ENCODE measurements at places on chromosomes 1 and 21.

GRCh38 chr1:164759144-164759920 is 200.3 kb downstream of the PBX1 start:
- DNase-seq = peak; percentile 25

DNA sequence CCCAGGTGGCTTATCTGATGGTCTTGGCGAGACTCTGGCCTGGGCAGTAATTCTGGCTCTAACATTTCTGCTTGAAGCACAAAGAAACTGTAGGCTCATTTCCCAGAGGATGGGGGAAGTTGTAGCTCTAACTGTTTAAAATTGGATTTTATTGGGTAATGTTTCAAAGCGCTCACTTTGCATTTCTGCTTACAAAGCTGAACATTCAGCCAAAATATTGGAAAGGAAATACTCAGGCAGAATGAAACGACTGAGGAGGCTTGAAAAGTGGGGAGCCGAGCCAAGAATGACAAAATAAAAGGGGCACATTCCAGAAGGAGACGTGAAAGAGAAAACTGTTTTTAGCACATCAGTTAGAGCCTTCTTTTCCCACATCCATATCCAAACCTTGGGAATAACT is 202.6 kb downstream of the GRIK1 start:
- DNase-seq = no peak

DNA sequence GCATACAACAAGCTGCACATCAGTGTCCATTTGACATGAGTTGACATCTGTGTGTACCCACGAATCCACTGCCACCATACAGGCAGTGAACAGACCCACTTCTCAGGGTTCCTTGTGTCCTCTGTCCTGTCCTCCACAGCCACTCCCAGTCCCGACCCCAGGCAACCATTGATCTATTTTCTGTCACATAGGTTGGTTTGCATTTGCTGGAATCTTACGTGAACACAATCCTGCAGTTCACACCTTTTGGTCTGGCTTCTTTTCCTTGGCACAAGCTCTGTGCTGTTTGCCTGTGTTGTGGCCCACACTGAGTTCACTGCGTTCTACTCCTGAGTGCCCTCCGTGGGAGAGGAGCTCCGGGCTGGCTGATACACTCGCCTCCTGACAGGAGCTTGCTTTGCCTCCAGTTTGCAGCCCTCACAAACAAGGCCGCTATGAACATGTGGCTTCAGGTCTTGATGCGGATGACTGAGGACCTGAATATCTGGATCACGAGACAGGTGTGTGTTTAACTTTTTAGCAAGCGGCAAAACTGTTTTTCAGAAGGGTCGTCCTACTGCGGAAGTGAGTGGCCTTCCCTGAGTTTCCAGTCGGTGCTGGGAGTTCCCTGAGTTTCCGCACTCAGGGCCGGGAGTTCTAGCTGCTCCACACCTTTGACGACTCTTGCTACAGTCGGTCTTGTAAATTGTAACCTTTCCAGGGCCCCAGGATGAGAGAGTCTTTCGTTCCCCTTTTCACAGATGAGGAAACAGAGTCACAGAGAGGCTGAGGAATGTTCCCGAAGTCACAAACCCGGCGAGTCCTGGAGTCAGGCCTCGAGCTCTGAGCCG is 13.0 kb upstream of the COL18A1 start:
- DNase-seq = no peak

DNA sequence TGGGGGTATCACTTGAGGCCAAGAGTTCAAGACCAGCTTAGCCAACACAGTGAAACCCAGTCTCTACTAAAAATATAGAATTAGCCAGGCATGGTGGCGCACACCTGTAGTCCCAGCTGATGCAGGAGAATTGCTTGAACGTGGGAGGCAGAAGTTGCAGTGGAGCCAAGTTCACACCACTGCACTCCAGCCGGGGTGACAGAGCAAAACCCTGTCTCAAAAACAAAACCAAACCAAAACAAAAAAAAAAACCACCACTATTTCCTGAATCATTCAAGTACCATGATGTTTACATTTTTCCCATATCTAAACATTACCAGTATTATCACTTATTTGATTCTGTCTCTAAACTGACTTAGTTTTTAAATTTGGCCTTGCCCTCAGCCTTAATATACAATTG is 29.5 kb downstream of the TUT4 start:
- DNase-seq = no peak

GRCh38 chr1:55504306-55504731 is 289.2 kb upstream of the USP24 start:
- no peak for DNase-seq

- no peak for DNase-seq
Measured at GRCh38 chr1:160910170-160910750, 25.3 kb upstream of the ITLN1 start.

- no peak for DNase-seq
Measured at GRCh38 chr1:54986533-54986932, 6.1 kb downstream of the TMEM61 start.

DNA sequence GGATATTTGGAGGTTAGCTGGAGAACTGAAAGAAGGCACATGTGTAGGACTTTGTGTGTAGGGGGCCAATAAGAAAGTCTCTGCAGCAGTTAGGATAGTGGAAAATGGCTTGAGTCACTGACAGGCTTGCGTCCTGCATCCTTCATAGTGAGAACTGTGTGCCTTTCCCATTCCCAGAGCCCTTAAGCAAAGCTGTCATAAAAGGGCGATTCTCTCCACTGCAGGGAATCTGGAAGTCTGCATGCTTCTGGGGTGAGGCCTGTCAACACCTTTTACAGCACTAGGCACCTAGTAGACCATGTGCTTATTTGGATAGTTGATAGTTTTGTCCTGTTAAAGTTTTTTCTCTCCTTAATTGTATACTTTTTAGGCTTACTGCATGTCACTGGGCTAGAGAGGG is 39.4 kb upstream of the MACF1 start:
- no peak for DNase-seq

GRCh38 chr1:48807554-48808260 is 31.0 kb upstream of the BEND5 start:
- no peak for DNase-seq

GRCh38 chr1:230806552-230806951 is 59.4 kb downstream of the CAPN9 start:
- DNase-seq = no peak

DNA sequence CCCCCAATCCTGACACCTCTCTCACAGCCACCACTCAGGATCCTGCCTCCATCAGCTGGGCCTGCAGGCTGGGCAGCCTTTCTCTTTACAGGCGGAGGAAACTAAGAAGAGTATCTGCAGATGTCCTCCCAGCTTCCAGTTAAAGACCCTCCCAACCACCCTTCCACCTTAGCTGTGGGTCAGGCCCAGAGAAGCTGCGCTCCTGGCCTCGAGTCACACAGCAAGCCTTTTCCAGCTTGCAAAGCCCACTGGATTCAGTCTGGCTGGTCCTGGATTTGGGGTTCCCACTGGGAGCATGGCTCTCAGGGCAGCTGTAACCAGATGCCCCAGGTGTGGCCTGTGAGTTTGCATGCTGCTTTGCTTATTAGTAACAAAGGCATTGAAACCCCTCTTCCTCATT is 19.9 kb downstream of the KCNQ4 start:
- peak; percentile 83 for DNase-seq

- no peak for DNase-seq
Measured at GRCh38 chr1:164369698-164370365, 189.2 kb upstream of the PBX1 start.

DNA sequence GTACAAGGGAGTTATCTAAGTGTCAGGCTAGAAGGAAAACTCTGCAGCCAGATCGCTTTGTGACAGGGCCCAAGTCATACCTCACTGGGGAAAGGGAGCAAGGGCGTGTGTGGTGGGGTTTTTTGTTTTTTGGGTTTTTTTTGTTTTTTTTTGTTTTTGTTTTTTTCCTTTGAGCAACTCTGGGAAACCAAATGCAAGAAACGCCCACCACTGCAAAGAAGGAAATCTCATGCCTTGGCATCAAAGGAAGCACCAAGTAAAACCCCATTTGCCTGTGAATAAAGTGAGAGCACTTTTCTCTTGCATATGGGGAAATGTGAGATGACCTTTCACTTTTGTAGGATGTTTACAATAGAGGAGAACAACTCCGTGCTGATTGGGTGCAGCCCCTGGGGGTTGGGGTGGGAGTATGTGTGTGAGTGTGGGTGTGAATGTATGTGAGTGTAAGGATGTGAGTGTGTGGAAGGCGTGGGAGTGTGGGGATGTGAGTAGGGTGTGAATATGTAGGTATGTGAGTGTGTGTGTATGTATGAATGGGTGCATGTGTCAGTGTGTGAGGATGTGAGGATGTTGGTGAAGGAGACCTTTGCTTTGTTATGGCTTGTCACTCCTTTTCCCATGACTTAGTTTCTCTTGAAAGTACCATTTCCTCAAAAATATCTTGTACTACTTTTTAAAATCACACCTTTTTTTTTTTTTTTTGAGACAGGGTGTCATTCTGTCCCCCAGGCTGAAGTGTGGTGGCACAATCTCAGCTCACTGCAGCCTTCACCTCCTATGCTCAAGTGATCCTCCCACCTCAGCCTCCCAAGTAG is 34.6 kb downstream of the IL12RB2 start:
- DNase-seq = no peak

DNA sequence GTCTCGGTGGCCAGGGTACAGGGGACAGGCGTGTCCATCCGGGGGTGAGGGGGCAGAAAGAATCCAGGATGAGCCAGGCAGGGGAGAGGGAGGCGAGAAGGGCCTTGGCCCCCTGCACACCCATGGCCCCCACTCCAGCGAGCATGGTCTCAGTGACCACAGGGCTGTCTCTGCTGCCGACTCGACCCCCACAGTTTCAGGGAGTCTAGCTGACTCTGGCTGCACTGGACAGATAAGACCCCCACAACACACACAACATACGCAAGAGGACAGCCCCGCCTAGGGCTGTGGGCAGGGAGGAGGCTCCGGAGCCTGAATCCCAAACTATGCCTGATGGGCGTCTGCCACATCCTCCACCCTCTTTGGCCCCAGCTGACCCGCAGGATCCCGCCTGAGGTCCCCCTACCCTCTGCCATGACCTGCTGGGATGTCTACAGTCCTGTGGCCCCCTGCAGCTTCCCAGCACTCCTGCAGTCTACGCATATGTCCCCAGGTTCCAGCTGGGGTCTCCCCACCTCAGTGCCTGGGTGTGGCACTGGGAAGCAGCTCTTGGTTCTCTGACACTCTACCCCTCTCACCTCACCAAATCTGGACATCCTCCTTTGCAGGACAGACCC is 22.0 kb downstream of the WNT9A start:
- DNase-seq = no peak

DNA sequence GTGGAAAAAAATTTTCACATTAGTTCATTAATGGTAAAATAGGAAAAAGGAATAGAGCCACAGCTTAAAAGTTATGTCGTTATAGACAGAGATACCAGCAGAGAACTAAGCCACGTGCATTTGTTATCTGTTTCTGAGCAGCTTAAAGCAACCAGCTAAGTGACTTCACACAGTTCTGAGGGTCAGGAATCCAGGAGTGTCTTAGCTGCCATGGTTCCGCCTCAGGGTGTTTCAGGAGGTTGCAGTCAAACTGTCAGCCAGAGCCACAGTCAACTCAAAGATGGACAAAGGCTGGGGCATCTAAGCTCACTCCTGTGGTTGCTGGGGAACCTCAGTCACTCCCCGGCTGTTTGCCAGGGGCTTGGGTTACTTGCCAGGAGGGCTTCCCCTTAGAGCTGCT is 515.8 kb downstream of the SMYD3 start:
- DNase-seq = no peak

- peak; percentile 76 for DNase-seq
Measured at GRCh38 chr1:245648749-245649522, 494.2 kb downstream of the KIF26B start.

DNA sequence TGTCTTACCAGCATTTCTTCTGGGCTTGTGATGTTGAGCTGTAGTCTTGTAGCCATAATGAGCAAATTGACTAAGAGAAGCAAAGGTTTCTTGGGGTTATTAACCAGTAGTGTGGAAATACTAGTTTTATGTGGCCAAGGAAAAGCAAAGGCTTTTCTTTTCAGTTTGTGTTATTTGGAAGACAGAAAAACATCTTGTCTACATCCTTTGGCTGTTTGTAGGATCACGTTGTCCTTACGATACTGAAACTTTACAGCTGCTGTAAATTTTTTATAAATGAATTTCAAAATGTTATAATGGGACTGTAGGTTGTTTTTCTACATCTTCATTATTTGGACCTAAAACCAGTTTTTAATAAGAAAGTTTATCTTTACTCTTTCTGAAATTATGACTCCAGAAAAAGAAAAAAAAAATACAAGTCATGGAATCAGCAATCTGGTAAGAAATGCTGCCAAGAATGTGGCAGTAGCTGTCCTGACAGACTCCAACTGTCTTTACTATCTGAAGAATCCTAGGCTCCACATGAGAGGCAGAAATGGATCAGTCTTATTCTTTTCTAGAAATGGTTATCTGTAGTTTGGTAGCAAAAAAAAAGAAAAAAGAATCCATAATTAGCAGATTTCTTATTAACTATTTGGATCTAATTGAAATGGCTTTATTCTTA is 41.6 kb upstream of the QSOX1 start:
- DNase-seq = no peak

- no peak for DNase-seq
Measured at GRCh38 chr1:91559838-91560565, 59.4 kb downstream of the CDC7 start.

DNA sequence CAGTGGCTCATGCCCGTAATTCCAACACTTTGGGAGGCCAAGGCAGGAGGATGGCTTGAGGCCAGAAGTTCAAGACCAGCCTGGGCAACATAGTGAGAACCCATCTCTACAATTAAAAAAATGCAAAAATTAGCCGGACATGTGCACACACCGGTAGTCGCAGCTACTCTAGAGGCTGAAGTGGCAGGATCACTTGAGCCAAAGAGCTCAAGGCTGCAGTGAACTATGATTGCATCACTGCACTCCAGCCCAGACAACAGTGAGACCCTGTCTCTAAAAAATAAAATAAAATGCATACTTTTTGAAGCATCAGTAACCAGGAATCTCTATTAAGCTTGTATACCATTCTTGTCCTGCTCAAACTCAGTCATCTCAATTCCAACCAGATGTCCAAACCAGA is 27.2 kb upstream of the EEIG2 start:
- no peak for DNase-seq

GRCh38 chr1:116133696-116134475 is 22.7 kb downstream of the MAB21L3 start:
- peak; percentile 70 for DNase-seq

DNA sequence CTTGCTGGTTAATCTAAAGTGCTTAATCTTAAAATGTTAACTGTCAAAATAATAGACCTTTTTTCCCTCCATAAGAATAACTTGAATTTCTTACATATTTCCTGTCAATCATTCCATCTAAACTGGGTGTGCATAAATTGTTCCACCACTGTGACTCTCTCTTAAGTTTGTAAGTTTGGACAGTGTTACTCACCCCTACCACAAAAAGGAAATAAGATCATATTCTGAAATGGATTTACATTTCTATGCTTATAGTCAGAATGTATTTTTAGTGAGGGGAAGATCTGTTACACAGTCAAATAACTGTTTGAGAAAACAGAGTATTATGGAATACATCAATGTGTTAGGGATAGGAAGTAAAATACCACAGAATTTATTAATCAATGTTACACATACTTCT is 109.6 kb upstream of the DPYD start:
- DNase-seq = no peak

GRCh38 chr1:198263186-198263585 is 106.4 kb downstream of the NEK7 start:
- no peak for DNase-seq

- no peak for DNase-seq
Measured at GRCh38 chr21:36654796-36655325, 44.1 kb upstream of the SIM2 start.
